ENCODE measurements at places on chromosomes 1 and 21.

- DNase-seq: no peak
These were observed 180.7 kb downstream of the KAZN start for GRCh38 chr1:14778898-14779865.

GRCh38 chr1:17637055-17637454, 97.6 kb downstream of the ARHGEF10L start:
- DNase-seq: no peak

GRCh38 chr1:150352866-150353265, 11.1 kb upstream of the RPRD2 start:
- DNase-seq: no peak

GRCh38 chr1:12741946-12742345, 4.1 kb upstream of the CFAP107 start:
- no peak for DNase-seq

DNA sequence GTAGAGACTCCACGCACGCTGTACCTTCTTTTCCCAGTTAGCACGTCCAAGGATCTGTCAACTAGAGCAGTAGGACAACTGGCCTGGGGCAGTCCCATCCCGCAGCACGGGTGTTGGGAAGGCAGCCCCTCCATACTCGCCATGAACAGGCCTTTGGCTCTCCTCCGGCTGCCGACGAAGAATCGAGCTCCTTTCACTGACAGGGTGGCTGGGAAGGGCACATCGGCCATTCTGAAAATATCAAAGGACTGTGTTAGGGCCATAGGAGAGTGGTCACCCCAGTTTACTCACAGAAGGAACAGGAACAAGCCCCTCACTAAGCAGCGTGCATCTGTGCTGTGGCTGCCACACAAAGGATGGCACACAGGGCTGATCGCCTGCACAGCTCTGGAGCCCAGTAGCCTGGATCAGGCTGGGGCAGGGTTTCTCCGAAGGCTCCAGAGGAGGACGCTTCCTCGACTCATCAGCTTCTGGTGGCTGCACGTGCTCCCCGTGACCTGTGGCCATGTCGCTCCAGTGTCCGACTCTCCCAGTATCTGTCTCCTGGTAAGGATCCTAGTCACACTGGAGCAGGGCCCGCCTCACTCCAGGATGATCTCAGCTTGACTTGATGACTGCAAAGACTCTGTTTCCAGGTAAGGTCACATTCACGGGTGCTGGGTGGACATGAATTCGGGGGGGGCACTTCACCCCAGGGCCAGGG, 8.9 kb downstream of the KRTAP10-1 start:
- peak; percentile 64 for DNase-seq

GRCh38 chr1:99599678-99600175, 46.2 kb upstream of the PALMD start:
- no peak for DNase-seq

DNA sequence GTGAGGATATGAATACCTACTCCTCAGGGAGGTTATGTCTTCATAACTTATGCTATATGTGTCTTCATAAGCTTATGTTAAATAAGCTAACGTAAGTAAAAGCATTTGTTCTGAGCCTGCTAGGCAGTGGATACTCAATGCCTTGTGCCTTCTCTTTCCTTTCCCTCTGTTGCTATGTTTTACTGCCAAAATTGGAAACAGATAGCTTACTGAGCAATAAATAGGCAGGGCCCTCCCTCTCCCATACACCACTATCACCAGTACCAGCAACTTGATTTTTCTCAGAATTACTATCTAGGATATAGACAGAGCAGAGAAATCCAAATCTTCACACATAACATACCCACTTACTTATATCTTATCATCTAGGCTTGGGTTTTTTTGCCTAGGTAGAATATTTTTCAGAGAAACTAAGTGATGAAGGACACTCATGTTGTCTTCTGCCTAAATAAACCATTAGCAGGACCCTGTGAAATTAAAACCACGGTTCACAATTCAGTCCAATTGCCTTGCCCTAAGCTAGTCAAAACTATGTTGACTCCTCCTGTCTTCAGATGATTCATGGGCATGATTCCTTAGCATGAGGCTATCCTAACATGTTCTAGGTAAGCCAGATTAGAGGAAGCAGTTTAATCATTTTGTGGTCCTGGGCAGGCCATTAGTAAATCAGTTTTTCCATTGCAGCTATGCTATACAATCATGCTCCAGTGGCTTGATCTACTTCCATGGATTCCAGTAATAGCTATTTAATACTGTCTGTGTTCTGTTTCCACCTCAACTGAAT, 15.9 kb upstream of the LRRC8C start:
- DNase-seq: no peak

GRCh38 chr1:114959423-114959822, 70.2 kb upstream of the TSHB start:
- no peak for DNase-seq

DNA sequence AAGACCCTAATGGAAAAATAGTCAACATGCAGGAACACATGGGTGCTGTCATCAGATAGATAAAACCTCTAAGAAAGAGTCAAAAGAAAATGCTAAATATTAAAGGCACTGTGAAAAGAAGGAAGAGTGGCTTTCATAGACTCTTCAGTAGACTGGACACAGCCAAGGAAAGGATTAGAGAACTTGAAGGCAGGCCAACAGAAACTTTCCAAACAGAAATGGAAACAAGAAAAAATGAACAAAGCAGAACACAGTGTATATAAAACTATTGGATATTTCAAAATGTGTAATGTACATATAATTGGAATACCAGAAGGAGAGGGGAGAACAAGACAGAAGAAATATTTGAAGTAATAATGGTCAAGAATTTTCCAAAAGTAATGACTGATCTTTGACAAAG, 431.9 kb downstream of the MATN1 start:
- no peak for DNase-seq

DNA sequence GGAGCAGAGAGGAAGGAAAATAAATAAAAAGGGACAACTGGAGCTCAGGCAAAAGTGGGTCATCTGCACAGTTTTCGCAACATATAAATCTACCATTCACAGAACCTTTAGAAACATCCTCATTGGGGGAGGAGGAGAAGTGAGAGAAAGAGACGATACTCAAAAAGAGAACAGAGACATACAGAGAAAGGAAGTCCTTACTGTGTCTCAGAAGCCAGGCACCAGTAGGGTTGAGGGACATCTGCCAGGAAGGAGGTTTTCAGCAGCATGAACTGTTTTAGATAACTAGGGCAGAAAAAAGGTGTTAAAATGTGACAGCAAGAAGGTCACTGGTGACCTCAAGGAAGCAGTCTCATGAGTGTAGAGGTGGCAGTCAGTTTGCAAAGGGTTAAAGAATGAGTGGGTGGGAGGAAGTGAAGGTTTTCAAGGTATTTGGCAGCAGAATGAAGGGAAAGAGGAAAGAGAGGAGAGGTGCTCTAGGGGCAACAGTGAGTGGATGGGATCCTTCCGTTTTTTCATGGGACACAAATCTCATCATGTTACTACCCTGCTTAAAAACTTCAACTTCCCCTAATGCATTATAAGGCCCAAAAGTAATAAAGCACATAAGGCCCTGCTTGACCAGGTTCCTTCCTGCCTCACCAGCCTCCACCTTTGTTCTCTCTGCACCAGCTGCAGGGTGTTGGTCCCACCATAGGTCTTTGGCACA, 9.5 kb downstream of the JAK1 start:
- DNase-seq: peak; percentile 72

GRCh38 chr1:97073936-97074335, 352.4 kb downstream of the PTBP2 start:
- no peak for DNase-seq

GRCh38 chr1:155000411-155000725, 2.2 kb upstream of the ZBTB7B start:
- peak; percentile 85 for DNase-seq

GRCh38 chr1:19251305-19252196, at the start of the genes EMC1 and MRTO4:
EMC1 (minus strand) TSS chr1:19251524; CDS start chr1:19251509, 15 bp downstream.
MRTO4 (plus strand) TSS chr1:19251805; CDS start chr1:19251836, 31 bp downstream.
- peak; percentile 97 for DNase-seq

DNA sequence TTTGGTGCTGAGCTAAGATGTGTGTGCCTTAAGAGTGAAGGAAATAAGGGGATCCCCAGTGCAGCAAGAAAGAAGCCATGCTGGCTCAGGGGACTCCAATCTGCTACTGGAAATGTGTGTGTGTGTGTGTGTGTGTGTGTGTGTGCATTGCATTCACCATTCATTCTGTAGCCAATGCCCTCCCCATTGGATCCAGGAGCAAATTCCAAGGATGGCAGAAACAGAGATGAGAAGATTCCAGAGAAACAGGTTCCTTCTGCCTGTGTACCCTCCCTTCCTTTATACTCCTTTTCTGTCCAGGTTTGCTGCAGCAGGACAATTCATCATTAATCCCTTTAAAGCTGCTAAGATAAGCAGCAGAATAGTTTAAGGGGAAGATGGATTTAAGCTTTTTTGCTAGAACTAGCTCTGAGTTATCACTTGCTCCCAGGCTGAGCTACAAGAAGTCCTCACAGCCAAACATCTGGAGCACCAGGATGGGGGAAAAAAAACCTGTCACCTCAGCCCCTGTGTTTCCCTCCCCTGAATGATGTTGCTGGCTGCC, 3.2 kb downstream of the SLC6A17 start:
- peak; percentile 1 for DNase-seq

GRCh38 chr1:55037733-55038551, 1.4 kb upstream of the PCSK9 start:
- no peak for DNase-seq

DNA sequence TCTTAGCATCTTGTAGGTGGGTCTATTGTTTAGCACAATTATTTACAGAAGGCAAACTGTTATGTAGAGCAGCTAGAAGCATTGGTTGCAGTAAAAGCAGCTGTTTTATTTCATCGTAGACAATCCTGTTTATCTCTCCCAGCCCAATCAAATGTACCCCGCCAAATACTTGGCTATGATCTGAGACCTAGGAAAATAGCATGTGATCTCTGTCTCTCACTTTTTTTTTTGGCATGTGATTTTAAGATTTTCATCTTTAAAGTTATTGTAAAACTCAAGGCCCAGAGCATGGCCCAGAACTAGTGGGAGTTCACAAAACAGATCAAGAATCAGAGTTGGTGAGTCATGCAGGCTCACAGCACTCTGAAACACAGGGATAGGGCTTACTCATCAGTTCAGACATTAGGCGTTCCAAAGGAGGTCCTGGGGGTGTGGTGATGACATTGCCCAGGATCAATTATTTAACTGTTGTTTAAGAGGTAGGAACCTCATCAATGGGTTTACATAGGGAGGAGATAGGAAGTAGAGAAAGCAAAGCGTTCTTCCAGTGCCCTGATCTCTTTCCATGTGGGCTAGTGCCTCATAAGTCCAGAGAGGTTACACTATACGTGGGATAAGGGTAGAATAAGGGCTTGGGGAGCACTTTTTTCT, 40.2 kb downstream of the TBX19 start:
- DNase-seq: no peak

DNA sequence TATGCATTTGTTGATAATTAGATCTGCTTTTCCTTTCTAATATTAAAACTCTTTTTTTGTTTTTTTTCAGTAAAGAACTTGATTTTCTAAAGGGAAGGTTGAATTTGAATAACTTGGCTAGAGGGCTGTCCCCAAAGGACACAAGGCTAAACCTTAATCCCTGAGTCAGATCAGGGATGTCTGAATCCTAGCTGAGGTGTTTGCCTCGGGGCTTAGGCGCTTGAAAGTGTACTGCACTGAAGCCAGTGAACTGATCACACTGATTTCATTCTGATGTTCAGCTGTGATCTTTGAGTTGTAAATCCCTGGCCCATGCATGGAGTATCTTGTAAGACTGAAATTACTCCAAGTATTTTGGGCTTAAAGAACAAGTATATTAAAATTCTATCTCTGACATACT, 42.8 kb downstream of the MTR start:
- DNase-seq: no peak

DNA sequence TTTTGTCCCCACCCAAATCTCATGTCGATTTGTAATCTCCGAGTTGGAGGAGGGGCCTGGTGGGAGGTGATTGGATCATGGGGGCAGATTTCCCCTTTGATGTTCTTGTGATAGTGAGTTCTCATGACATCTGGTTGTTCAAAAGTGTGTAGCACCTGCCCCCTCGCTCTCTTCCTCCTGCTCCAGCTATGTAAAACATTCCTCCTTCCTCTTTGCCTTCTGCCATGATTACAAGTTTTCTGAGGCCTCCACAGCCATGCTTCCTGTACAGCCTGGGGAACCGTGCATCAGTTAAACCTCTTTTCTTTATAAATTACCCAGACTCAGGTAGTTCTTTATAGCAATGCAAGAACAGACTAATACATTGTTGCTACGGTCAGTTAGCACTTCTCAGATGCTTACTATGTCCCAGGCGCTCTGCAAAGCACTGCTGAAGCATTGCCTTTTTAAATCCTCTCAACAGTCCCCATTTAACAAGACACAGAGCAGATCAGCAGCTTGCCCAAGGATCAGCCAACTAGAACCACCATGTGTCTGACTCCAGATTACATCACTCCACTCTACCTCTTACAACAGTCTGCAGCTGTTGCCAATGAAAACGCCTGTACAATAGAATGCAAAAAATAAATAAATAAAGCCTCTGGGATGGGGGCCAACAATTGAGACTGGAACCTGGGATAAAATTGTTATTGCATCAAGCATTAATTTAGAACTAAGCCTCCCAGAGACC, 52.4 kb upstream of the USP1 start:
- DNase-seq: no peak

- no peak for DNase-seq
These were observed 43.5 kb downstream of the UBE2G2 start for GRCh38 chr21:44758141-44758561.

DNA sequence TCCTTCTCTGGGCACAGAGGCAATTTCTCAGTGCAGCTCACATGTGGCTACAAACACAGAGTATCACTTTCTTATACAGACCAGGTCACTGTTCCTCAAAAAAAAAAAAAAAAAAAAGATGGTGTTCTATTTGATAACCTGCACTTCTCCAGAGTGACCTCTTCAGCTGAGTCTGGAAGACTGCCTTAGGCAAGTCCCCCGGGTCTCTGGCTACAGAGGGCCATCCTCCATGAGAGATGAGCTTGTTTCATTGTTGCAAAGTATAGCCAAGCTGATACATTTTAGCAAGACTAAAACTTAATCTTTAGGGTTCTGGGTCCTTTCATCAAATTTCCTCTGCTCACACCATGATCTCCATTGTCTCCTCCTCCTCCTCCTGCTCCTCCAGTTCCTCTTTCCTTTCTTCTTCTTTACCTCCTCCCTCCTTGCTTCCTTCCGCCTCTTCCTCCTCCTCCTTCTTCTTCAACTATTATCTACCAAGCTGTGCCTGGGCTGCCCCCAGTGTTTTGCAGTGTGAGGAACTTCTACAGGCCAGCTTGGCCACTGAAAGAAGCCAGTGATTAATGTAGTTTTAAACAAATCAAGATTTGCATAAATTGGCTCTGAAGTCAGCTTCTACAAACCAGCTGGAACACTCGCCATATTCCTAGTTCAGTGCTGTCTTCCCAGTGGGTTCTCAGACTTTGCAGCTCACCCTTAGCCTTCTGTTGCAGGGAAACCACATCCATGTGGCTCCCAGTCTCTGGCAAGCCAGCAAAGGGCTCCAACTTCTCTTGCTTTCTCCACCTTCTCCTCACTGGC, 139.4 kb downstream of the RUNX1 start:
- no peak for DNase-seq
